Fibroblast of lung (primary cell): ENCODE measurements at places on chromosomes 16 and 17. TPM values are rescaled to one million over a fixed set of nuclear protein-coding genes. Genes with fewer than 3 reads are reported as not detected.

SPATA22 gene
- total RNA-seq = 0.17 and 0.51 TPM in 2 replicates

TEKT1 gene
- total RNA-seq = not detected in 2 replicates

KRT16 gene
- not detected in 2 replicates for total RNA-seq

CHST4 gene
- not detected in 2 replicates for total RNA-seq

AXIN2 gene
- 1.8 and 2.1 TPM in 2 replicates for total RNA-seq

ATP2A1 gene
- 0.26 and 0.33 TPM in 2 replicates for total RNA-seq

MILR1 gene
- 4.4 and 9.1 TPM in 2 replicates for total RNA-seq

UBALD2 gene
- total RNA-seq = 2.6 and 7.3 TPM in 2 replicates

TSPOAP1 gene
- total RNA-seq = 4.0 and 4.9 TPM in 2 replicates
